WTC11 (cell line): ENCODE measurements at places on chromosomes 4 and X. TPM values are rescaled to one million over a fixed set of nuclear protein-coding genes. Genes with fewer than 3 reads are reported as not detected.

Gene TLR7
- 0.07 TPM in 1 of 3 replicates, not detected in the others for total RNA-seq

Gene CXCL13
- total RNA-seq: not detected in 3 replicates

Gene L1CAM
- total RNA-seq: 40.2 to 55.2 TPM (median 49.4 TPM) in 3 replicates

Gene DGAT2L6
- total RNA-seq: not detected in 3 replicates

Gene FGFR3
- 18.2 to 19.9 TPM (median 19.7 TPM) in 3 replicates for total RNA-seq

Gene TRIM61
- 2.8 to 3.0 TPM (median 2.8 TPM) in 3 replicates for total RNA-seq

DNA sequence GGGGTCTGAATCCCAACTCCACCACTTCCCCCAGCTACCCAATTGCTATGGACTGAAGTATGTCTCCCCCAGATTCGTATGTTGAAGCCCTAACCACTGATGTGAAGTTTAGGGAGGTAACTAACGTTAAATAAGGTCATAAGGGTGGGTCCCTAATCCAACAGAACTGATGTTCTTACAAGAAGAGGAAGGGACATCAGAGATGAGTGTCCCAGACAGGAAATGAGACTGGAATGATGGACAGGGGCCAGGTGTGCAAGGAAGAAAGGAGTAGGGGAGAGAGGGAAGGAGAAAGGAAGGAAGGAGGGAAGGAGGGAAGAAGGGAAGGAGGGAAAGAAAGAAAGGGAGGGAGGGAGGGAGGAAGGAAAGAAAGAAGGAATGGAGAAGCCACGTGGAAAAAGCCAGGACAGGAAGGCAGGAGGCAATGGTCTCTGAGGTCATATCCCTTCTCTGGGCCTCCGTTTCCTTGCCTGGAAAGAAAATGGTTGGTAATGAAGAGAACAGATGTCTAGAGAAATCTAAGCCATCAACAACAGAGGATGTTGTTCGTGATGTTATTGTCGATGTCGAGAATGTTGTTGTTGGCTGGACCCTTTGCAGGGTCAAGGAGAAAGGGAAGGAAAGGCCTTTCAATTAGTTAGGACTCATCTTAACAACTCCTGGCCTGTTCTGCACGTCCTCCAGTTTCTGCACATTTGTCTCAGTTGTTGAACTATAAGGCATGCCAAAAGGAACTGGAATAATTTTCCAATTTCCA lies 59.0 kb upstream of the FGFBP2 start:
- DNase-seq: no peak

DNA sequence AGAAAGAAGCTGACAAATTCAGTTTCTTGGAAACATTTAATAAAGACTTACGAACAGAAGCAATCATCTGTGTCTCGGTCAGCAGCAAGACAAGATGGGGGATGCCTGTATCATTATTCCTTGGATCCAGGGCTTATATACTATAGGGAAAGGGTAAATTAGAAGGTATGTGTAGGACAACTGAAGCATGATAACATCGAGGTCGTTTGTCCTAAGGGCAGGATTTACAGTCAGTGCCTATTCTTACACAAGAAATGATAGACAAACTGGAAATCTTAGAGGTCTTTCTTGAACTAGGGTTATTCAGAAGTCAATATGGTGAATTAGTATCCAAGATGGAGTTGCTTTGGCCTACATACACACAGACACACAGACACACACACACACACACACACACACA lies 553.0 kb downstream of the STPG2 start:
- DNase-seq: no peak

DNA sequence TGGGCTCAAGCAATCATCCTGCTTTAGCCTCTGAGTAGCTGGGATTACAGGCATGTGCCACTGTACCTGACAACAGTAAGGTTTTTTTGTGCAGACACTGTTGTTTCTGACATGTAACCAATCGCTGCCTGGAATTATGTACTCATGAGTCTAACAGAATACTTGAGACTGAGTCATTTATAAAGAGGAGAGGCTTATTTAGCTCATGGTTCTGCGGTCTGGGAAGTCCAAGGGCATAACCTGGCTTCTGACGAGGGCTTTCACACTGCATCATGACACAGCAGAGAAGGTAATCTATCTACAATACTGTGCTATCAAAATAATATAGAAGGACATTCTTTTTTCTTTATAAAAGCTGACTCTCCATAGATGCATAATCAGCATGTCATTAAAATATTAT lies 115.5 kb upstream of the STOX2 start:
- no peak for DNase-seq

DNA sequence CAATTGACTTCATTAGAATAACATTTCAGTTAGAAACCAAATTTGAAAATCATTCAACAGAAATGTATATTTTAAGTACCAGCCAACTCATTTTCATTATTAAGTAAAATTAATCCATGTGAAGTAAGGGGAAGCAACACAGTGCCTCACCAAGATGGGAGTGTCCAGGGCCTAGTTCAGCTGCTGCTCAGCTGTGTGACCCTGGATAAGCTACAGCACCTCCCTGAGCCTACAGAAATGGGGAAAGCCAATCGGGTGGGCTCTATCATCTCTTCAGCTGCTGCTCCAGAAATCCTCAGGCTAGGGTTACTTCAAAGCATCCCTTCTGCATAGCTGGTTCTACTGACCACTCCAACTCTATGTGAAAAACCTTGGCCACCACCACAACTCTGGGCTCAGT lies 18.7 kb downstream of the DCHS2 start:
- DNase-seq: no peak

DNA sequence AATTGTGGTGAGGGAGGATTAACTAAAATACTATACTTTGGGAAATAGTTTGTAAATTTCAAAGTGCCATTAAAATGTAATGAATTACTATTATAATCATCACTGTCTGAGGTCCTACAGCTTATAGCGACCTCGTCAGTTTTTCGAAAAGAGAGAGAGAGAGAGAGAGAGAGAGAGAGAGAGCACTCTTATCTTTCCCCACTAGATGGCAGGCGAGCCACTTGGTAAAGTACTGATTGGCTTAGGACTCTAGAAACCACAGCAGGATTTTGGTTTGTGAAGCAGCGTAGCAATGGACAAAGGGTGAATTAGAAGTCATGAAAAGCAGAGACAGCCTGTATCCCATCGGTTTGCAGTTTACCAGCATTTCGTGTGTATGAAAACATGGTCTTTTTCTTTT lies 52.5 kb downstream of the LINC00632 start:
- peak; percentile 39 for DNase-seq

GRCh38 chr4:128288689-128289106 lies 1.1 kb upstream of the PGRMC2 start:
- no peak for DNase-seq

GRCh38 chr4:184536065-184536880 lies 61.9 kb upstream of the IRF2 start:
- DNase-seq: no peak

DNA sequence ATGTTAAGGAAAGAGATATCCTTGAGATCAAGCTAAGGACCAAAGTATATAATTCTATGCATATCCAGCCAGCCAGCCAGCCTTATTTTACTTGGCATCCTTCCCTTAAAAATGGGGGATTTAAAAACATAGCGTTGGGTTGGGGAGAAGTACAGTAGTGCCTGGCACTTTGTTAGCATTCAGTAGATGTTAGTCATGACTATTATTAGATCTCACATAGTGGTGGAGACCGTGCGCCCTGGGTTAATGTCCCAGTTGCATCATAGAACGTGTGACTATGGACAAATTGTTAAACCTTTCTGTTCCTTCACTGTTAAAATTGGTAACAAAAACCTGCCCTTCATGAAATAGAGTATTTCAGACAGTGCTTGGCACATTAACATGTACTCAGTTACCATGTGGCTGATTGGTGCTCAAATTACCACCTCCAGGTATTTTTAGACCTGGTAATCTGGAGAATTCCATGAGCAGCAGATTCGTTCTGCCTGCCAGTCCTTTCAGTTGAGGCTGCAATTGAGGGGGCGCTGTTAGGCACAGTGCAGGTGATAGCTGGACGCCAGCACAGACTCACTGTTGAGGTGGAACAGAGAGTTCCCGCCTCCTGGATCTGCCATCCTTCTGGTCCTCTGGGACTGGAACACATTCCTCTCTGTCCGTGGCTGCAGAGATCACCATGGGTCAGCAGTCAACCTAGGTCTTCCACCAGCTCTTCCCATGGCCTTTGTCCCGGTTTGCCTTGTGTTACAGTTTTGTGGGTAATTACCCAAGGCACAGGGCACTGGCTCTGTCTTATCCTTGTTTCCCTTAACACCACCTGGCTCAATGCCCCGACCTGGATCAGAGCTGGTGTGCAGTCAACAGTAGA lies 31.7 kb downstream of the RBBP7 start:
- DNase-seq: no peak

DNA sequence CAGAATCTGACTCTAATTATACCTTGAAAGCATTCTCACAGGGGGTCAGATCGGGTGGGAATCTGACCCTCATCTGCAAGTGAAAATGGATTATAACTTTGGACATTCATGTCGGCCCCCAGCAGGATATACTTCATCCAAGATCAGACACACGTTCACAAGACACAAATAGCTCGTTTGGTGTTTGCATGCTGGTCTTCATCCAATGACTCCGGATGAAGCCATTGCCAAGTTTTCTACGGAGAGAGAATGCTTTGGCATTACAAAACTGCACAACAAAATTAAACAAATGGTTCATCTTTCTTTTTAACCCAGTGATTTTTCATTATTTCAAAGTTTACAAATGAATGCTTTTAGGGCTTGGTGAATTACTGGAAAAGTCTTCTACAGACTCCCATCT lies 105.5 kb downstream of the MID1 start:
- no peak for DNase-seq

DNA sequence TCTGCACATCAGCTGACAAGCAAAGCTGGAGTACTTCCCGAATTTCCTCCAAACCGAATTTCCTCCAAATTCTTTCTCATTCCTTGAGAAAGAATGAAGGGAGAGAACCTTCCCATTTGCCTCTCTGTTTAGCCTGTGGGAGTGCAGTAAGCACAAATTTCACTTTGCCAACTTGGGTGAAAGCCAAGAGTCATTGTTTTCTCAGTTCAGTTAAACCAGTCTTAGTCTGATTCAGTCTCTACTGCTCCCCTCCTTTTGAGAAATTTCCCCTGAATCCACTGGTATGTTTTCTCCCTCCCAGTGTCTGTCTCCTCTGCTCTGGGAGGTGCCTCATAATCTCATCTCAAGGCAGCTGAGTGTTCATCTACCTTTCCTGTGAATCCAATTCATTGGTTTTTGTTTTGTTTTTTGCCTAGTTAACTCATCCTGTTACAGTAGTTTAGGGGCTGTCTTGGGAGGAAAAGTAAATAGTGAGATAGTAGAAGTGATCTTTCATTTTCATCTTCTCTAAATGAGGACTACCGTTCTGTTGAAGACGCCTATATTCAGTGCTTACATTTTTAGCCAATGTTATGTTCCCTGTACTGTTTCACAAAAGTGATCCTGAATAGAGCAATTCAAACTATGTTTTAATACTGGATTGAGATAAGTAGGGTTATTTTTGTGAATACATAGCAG lies 49.0 kb downstream of the SYTL5 start:
- DNase-seq: no peak

GRCh38 chr4:81808011-81808672 lies 336.4 kb upstream of the RASGEF1B start:
- no peak for DNase-seq

- DNase-seq: no peak
Observed at GRCh38 chr4:86554646-86555045, 39.5 kb upstream of the PTPN13 start.

DNA sequence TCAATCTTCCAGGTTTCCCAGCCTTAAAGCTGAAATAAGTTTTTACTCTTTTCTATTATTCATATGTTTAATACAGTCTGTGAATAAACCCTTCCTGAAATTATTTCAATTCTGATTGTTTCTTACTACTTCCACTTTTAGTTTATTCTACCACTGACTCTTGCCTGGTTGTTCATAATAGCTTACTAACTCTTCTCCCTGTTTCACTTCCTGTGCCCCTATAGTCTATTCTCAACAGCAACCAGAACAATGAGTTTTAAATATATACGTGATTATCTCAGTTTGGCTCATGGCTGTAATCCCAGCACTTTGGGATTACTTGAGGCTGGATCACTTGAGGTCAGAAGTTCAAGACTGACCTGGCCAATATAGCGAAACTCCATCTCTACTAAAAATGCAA lies 408.0 kb upstream of the SPOCK3 start:
- DNase-seq: no peak

DNA sequence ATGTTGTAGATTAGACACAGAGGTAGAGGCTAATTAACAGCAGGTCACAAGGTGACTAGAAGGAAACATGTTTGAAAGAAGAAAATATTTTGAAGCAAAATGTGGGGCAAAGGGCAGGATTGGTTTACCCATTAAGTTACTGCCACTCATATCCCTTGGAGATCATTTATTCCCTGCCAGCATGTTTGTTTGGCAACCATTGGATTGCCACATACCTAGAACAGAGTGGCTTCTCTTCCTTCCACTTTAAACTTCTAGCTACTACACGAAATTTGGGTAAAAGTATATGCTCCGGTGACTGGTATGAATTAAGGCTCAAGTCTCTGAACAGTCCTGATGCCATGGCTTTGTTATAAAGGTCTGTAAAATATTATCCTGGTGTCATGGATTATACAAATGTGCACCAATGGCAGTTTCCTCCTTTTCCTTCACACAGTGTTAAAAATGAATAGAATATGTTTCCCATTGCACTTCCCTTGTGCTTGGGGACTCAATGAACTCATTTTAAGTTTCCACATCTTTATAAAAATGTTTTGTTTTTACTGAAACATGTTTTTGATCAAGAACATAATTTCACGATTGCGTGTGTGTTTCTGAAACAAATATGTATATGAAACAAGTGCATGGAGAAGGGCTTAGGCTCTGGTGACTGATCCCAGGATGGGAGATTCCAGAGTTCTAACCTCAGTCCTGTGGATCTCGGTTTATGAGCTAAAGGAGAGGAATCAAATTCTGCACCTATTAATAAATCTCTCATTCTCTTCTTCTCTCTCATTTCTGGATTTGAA lies 12.3 kb downstream of the BMP3 start:
- no peak for DNase-seq

DNA sequence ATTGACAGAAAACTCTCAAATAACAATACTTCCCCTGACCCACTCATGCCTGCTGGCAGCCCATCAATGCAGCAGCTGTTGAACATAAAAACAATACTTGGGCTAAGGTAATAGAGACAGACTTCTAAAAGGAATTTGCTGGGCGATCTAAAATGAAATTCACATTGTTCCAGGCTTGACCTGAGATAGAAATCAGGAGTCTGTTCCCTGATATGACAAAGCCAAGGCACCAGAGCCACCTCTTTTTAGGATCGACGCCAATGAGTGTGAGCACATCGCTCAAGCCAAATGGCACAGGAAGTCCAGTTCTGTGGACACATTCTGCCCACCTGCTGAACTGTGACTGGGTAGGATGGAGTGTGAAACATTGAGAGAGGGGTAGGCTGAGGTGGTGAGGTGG lies 4.9 kb downstream of the SEPTIN11 start:
- no peak for DNase-seq

- no peak for DNase-seq
Observed at GRCh38 chr4:7854697-7855370, 84.8 kb downstream of the AFAP1 start.

- no peak for DNase-seq
Observed at GRCh38 chrX:119201570-119201969, 34.5 kb upstream of the PGRMC1 start.

DNA sequence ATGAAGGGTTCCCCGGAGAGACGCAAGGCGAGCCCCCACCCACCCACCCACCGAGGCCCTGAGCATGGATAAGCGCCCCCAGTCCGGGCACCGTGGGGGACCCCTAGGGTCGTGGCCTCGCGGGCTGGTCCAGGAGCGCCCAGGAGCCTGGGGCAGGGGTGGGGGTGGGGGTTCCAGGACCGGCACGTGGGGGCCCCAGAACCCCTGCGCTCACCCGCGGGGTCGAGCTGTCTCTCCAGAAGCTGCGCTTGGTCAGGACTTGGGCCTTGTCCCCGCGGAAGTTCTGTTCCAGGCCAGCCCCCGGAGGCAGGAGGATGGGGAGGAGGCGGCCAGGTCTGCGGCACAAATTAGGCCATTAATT lies 11.2 kb upstream of the SHOX start:
- DNase-seq: peak; percentile 16

GRCh38 chrX:136687457-136687856 lies 39.5 kb downstream of the CD40LG start:
- no peak for DNase-seq
